ENCODE measurements at places on chromosomes 13 and 19.
A peak's percentile ranks its signal among the peaks of the same experiment; 100 is the strongest.

DNA sequence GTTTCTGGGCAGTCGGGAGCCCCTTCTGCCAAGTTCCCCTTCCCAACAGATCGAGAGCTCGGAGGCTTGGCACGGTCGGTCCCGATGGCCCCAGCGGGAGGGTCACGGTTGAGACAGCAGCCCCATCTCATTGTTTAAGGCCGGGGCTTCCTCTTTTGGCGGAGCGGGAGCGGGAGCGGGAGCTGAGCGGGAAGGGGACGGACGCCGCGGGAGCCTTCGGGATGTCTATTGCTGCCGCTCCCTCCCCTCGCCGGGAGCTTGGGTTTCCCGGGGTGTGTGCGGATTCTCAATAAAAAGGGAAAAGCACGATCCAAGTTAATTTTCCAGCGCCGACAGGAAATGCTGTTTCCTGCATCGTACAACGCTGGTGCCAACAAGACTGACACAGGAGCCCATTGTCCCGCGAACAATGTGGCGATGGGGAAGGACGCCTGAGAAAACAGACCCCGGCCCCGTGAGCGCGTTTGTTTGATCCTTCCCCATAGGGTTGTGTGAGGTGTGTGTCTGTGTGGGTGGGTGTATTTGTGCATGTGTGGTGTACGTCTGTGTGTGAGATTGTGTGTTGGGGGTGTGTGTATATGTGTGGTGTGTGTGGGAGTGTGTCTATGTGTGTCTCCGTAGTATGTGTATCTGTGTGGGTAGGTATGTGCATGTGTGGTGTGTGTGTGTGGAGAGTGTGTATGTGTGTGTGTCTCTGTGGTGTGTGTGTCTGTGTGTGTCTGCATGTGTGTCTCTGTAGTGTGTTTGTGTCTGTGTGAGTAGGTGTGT lies 36.3 kb upstream of the FLT1 start:
- no peak for DNase-seq

DNA sequence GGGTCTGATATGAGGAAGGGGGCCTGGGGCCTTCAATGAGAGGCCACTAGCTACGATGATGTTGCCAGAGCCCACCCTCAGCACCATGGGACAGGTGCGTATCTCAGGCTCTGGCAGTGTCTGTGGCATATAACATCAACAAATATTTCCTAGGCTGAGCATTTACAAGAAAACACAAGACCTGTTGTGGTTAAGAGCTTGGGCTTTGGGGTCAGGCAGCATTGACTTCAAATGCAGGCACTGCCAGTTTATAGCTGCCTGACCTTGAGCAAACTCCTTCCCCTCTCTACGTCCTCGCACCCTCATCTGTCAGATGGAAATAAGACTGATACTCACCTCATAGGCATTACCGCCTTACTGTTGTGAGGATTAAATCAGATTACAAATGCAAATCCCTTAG lies 156.0 kb downstream of the KATNAL1 start:
- DNase-seq, result no peak

GRCh38 chr13:113441661-113442060 lies 11.6 kb downstream of the ADPRHL1 start:
- no peak for DNase-seq

DNA sequence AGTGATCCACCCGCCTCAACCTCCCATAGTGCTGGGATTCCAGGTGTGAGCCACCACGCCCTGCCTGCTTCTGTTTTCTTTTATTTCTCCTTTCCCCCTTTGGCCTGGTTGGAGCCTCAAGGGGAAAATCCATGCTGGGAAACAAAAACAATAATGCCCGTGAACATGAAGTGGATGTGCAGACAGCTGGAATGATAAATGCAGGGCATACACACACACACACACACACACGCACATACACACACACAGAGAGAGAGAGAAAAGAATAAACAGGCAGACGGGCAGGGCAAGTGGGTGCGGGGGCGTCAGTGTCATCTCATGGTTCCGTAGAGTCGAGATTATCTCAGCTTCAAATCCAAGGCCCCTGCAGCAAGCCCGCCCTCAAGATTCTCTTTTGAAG lies 4.4 kb upstream of the PLEKHF1 start:
- DNase-seq, result no peak

GRCh38 chr13:100560498-100561157 lies 28.0 kb downstream of the GGACT start:
- no peak for DNase-seq

DNA sequence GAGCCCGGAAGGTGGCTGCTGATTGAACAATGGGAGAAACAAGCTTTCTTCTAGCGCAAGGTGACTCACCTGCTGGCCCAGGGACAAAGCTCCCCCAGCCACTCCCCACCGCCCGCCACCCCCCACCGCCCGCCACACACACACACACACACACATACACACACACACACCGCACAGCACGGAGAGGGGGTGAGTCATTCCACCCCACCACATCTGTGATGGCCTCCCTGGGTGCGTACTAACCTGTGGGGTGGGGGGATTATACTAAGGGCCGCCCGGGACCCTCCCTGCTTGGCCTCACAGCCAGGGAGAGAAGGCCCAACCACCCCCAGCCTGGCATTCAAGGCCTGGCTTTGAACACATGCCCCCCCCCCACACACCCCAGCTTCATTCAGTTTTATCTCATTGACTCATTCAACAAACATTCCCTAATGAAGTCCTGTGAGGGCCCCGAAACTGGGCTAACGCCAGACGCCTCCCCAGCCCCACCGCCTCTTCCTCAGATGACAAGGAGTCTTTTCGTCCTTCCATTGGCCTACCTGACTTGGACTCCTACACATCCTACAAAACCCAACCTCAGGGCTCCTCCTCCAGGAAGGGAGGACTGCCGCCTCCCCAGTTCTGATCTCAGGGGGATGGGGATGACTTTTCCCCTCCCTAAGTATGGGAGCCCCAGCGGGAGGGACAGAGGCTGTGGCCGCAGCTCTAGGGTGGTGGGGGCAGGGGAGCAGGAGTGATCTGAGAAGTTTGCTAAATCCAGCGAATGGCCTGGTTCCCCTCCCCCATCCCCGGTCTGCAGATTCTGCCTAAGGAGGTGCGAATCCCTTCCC lies 5.8 kb upstream of the ONECUT3 start:
- DNase-seq, result peak; percentile 62

GRCh38 chr13:76976490-76976889 lies 15.4 kb upstream of the CLN5 start:
- no peak for DNase-seq

DNA sequence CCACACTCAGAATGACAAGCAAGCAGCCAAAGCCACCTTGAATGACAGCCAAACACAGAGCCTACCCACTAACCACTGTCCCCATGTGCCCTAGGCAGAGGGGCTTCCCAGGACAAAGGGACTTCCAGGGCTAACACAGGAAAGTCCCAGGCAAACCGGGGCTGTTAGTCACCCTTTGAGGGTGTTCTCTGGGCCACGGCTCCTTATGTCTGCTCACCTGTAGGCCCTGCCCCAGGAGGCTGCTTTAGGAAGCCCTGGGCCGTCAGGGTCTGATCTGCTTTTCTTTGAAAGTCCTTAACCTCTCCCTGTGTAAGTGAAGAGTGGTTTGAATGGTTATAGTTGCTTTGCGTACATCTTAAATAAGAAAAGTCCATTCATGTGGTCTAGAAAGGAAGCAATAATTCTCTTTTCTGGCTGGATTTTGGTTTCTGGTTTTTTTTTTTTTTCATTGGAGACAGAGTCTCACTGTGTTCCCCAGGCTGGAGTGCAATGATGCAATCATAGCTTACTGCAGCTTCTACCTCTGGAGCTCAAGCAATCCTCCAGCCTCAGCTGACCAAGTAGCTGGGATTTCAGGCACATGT lies 161.4 kb downstream of the EFNB2 start:
- no peak for DNase-seq

DNA sequence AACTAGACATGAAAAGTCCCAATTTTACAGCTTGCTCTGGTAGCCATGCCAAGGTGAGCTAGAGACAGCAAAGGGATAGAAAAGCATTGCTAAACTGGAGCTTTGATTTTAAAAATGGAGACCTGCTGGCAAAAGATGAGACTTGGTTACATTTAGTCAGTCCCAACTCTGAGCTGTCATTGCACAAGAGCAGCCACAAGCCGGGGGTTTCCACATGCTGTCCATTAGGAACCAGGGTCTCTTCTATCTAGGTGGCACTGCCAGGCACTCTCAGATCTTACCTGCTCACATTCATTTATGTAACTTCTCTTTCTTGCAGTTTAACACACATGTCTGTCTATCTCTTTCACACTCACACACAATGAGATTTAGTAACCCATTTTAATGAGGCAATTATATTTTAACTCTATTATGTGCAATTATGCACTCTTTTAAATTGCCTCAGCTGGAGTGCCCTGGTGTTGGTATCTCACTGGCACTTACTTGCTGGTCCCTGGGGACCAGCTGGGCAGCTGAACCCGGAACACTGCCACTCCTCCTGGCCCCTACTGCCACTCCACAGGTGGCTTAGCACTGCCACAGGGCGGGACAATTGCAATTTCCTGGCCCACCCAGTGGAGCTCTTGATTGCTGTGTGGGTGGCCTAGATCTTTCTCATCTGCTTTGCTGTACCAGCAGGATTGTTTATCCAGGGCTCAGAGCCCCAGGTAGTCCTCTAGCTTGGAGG lies 112.5 kb downstream of the COG6 start:
- no peak for DNase-seq

GRCh38 chr13:67128136-67128535 lies 102.0 kb downstream of the PCDH9 start:
- no peak for DNase-seq

GRCh38 chr19:5250127-5250659 lies 90.4 kb downstream of the PTPRS start:
- no peak for DNase-seq

- no peak for DNase-seq
These were observed 63.4 kb downstream of the INSR start for GRCh38 chr19:7230826-7231225.

- DNase-seq, result no peak
These were observed 183.8 kb downstream of the KLF5 start for GRCh38 chr13:73242515-73243015.

GRCh38 chr13:58085819-58086218 lies 454.3 kb downstream of the PCDH17 start:
- DNase-seq, result peak; percentile 9

GRCh38 chr13:28564030-28564429 lies 69.1 kb upstream of the FLT1 start:
- DNase-seq, result no peak

DNA sequence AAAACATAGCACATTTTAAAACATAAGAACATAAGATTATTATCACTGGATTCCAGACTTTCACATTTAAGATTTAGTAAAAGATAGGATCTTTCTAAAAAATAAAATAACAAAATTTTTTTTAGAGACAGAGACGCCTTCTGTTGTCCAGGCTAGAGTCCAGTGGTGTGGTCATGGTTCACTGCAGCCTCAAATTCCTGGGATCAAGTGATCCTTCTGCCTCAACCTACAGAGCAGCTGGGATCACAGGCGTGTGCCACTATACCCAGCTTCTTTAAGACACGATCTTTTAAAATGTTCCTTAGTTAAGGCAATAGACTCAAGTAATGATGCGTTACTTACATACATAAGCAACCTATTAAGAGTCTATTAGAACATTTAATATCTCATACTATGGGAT lies 32.7 kb downstream of the ALG5 start:
- no peak for DNase-seq

DNA sequence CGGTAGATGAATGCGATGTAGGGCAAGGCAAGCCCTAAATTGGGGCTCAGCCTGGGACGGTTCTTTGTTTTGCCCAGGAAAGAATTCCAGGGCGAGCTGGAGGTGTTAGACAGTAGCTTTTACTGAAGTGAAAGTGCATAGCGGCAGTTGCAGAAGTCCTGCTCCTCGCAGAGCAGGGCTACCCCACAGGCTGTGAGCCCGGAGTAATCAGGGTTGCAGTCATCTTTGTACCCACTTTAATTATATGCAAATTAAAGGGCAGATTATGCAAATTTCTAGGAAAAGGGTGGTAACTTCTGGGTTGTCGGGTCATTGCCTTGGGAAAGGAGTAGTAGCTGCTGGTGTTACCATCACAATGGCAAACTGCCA lies 30.5 kb downstream of the VAV1 start:
- no peak for DNase-seq

DNA sequence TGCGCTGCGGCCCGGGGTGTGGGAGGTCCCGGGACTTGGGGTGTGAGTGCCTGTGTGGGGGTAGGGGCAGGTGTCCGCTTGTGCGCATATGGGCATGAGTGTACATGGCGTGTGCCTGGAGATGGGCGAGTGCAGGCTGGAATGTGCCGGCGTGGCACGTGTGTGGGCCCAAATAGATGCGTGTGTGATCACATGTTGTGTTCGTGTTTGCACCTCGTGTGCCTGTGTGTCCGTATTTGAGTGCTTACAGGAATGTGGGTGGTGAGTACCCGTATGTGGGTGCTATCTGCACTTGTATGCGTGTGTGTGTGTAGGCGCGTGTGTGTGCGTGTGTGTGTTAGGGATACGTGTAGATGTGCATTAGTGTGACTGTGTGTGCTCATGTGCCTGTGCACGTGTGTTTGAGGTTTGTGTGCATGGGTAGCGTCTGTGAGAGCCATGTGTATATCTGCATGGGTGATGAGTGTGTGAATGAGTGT lies 3.4 kb downstream of the ZNF536 start:
- DNase-seq, result no peak

DNA sequence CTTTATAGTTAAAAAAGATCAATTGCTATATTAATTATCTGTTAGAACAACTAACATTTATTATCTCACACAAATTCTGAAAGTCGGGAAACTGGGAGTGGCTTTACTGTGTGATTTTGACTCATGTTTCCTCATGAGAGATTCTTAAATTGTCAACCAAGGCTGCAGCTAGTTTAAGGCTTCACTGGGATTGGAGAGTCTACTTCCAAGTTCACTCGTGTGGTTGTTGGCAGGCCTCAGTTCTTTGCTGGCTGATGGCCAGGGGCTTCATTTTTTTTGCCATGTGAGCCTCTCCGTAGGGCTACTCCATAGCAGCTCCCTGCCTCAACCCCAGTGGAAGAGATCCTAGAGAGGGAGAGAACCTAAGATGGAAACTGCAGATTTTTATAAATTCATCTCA lies 24.5 kb upstream of the LPAR6 start:
- DNase-seq, result no peak

DNA sequence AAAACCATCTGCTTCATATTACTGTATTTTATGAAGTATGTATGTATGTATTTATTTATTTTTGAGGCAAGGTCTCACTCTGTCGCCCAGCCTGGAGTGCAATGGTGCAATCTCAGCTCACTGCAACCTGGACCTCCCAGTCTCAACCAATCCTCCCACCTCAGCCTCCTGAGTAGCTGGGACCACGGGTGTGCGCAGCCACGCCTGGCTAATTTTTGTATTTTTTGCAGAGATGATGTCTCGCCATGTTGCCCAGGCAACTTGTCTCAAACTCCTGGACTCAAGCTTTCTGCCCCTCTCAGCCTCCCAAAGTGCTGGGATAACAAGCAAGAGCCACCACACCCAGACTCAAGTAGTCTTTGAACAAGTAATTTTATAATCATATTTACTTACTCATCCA lies 5.5 kb downstream of the KATNAL1 start:
- no peak for DNase-seq

GRCh38 chr13:66137384-66137783 lies 1092.8 kb downstream of the PCDH9 start:
- no peak for DNase-seq

Measured in CMK (cell line).